ENCODE measurements at places on chromosomes 11 and 22.

DNA sequence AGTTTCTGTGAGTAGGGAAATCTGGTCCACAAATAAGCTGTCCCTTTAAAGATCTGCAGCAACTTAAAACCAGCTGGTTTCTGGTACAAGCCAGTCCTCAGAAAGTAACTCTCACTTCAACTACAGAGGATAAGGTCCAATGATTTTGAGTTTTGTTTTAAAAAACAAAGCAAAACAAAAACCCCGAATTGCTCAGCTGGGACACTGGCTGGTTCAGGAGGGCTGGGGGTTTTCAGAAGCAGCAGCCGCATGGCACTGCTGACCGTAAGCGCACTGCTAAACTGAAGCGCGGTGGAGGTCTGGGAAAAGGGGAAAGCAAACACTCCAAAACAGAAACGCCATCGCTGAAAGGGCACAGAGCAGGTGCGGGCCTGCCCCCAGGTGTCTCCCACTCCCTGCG is 59.7 kb downstream of the MICAL3 start:
- DNase-seq: no peak

GRCh38 chr11:61004180-61004611 is 32.7 kb downstream of the CD6 start:
- DNase-seq: peak; percentile 48

- no peak for DNase-seq
Measured at GRCh38 chr22:47340851-47341436, 578.5 kb downstream of the TBC1D22A start.

- no peak for DNase-seq
Measured at GRCh38 chr11:91795139-91795887, 429.3 kb upstream of the FAT3 start.

- DNase-seq: no peak
Measured at GRCh38 chr11:92136797-92137196, 87.8 kb upstream of the FAT3 start.

- no peak for DNase-seq
Measured at GRCh38 chr22:46970411-46971098, 208.1 kb downstream of the TBC1D22A start.

- DNase-seq: no peak
Measured at GRCh38 chr22:45586651-45587405, 84.1 kb downstream of the FBLN1 start.

GRCh38 chr22:40954113-40954512 is 2.9 kb downstream of the RBX1 start:
- no peak for DNase-seq

DNA sequence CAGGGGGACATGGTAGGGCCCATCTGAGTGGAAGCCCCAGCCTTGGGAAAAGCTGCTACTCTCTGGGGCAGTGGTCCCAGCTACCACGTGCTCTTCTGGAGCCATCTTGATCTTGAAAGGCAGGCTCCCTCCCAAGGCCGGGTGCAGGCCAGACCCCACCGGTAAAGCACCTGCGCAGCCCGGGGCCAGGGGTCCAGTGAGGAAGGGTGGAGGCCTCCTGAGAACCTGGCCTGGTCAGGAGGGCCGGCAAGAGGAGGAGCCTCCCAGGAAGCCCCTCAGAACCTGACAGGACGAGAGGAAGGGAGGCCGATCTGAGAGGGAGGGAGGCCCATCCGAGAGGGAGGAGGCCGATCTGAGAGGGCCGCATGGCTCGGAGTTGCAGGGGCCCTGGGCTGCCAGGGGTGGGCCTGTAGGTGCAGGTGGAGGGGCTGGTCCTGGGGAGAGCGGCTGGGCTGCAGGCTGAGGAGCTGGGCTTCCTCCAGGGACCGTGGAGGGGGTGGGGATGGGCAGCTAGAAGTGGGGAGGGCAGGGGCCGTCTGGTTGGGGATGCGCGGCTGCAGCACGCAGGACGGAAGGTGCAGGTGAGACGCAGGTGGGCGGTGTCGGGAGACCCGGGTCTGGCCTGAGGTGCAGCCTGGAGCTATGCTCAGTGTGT is 529 bp downstream of the GRAMD4 start:
- no peak for DNase-seq

DNA sequence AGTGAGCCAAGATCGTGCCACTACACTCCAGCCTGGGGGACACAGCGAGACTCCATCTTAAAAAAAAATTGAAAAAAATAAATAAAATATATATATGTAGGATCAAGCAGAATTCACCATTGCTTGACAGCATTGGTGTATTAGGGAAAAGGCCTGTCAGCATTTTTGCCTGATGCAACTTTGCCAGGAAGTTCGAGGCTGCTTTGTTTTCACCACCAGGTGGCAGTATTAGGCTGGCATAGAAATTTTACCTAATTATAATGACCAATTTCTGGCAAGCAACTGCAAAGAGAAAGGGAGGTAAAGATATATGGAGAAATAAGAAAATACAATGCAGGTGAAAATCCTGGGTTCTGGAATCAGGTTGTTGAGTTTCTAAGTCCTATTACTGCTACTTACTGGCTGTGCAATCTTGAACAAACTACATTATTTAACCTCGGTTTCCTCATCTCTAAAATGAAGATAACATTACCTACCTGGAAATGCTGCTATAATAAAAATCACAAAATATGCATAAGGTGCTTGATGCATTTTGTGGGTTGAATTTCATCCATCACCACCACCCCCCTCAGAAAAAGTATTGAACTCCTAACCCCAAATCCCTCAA is 24.7 kb downstream of the LAYN start:
- peak; percentile 73 for DNase-seq

GRCh38 chr22:42549331-42550060 is 4.3 kb upstream of the SERHL2 start:
- DNase-seq: no peak

GRCh38 chr11:28535677-28536076 is 427.5 kb downstream of the METTL15 start:
- no peak for DNase-seq

DNA sequence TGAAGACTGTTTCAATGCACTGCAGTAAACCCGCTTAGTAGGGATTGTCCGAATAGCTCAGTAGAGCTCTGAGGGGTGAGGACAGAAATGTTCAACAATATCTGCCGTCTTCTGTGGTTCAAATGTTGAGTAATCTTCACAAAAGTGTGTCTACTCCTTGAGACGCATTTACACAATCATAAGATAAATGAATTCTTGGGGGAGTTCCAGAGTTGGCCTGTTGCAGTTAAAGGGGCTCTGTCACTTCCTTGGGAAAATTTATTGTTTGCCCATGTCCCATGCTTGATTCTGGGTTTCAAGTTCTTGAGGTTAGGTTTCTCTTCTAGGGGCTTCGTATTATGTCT is 614 bp downstream of the ANO3 start:
- DNase-seq: no peak

DNA sequence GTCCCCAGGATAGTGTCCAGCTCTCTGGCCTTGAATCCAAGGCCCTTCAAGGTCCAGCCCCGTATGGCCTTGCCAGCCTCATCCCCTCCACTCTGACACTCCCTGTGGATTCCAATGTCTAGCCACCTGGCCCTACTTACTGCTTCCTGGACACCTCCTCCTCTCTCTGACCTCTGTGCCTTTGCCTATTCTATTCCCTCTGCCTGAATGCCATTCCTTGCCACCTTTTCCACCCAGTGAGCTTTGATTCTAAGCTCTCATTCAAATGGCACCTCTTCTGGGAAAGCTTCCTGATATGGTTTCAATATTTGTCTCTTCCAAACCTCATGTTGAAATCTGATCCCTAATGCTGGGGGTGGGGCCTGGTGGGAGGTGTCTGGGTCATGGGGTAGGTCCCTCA is 31.9 kb upstream of the TTLL12 start:
- no peak for DNase-seq

- DNase-seq: no peak
Measured at GRCh38 chr11:115279813-115280761, 224.1 kb downstream of the CADM1 start.

DNA sequence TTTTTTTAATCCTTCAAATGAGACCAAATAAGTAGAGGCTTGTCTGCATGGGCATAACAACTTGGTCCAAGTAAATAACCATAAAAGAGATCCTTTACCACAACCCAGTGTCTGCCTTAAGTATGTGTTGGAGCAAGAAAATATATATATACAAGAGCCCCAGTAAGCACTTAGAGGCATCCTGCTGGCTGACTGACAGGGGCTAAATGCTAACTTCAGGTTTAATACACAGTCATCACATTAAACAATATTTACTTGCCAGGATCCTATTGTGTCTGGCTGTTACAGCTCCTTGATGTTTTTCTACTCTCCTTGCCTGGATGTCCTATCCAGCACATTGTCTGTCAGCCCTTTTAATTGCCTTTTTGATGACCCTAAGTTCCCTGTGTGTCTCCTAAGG is 37.5 kb upstream of the MMP20 start:
- no peak for DNase-seq

DNA sequence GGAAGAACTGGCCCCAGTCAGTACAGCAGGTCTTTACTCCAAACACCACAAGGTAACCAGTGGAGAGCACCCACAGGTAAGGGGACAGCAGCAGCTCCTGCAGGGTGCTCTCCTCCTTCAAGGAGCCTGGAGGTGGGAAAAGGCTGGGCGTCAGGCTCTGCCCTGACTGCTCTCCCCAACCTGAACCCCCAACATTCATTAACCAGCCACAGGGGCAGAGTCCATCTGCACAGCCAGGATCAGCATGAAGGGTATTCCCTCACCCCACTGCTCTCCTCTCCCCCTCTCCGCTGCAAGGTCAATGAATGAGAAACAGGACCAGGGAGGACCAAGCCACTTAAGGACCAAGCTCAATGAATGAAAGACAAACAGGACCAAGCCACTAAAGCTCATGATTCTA is 3.7 kb downstream of the SLC37A4 start:
- DNase-seq: no peak

- DNase-seq: peak; percentile 13
Measured at GRCh38 chr11:66467756-66468155, 1.1 kb downstream of the PELI3 start.

- no peak for DNase-seq
Measured at GRCh38 chr22:33513388-33514338, 406.6 kb downstream of the LARGE1 start.

DNA sequence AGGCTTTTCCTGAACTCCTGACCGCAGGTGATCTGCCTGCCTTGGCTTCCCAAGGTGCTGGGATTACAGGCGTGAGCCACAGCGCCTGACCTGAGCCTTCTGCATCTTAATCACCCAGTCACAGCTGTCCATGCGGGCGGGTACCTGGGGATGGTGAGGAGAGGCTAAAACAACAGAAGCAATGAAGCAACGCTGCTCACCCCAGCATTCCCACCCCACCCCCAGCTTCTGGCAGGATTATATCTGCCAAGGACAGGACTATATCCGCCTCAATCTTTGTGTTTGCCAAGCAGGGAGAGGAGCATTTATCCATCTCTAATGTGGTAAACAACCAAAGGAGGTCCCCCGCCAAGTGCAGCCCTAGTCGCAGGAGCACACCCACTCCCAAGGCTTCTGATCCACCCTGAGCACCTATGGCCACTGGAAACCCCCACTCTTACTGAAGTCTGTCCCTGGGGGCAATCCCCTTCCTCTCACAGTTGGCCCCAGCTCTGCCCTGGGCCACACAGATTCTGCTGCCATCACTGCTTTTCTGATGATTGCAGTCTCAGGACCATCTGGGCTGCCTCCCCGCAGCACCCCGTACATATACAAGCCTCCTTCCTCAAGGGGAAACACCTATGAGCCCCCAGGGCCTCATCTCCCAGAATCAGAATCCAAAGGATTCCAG is 8.8 kb upstream of the LGALS2 start:
- DNase-seq: no peak

DNA sequence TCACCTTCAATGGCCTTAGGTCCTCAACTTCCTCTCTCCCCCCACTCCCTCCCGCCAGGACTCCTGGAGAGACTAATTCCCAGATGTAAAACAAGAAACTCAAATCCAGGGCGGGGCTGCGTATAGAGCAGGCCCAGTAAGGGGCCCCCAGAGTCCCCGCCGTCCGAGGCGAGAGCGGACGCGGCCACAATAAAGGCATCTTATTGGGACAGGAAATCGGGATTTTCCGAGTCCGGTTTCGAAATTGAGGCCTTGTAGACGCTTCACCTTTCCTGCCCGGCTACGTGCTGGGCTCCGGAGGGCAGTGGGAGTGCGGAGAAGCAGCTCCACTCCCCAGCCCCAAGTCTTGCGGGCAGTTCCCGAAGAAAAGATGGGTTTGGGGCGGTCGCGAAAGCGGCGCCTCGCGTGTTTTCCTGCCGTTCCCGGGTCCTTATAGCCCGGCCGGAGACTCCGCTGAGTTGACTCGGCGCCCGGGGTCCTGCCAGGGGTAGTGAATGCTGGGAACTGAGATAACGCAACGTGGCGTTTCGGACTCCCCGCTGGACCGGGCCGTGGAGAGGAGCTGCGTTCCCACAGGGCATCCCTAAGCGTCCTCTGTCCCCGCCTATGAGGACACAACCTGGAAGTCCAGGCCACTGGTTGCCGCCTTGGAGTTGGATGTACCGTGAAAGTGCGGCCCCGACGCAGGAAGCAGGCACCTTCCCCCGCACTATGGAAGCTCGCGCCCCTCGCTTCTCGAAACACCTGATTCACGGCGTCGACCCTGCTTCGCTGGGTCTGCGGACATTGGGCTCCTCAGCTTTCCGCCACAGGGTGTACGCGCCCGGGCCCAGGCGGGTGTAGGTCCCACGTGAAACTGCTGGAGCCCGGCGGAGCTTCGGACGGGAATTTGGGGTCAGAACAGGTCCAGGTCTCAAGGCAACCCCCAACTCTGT is 4.8 kb upstream of the CHRM1 start:
- DNase-seq: no peak

GRCh38 chr11:57323167-57323854 is 1.4 kb downstream of the TNKS1BP1 start:
- DNase-seq: no peak

GRCh38 chr11:61671527-61671926 is 8.7 kb upstream of the DAGLA start:
- DNase-seq: no peak

- DNase-seq: no peak
Measured at GRCh38 chr22:49508561-49508960, 319.1 kb downstream of the BRD1 start.

GRCh38 chr11:35190804-35191348 is 51.9 kb downstream of the CD44 start:
- no peak for DNase-seq

GRCh38 chr11:41943656-41944055 is 484.2 kb upstream of the LRRC4C start:
- no peak for DNase-seq
